Mammary microvascular endothelial cell (primary cell): ENCODE measurements at places on chromosomes 12 and 14. TPM values are rescaled to one million over a fixed set of nuclear protein-coding genes. Genes with fewer than 3 reads are reported as not detected.

Gene ZNF664
- total RNA-seq: 22.7 and 26.7 TPM in 2 replicates

Gene INHBC
- not detected in 2 replicates for total RNA-seq

Gene KIF5A
- 0.07 TPM in 1 of 2 replicates, not detected in the other for total RNA-seq

Gene TEX52
- total RNA-seq: not detected in 2 replicates

Gene SLCO1B1
- total RNA-seq: not detected in 2 replicates

Gene FAM181A
- not detected in 2 replicates for total RNA-seq

Gene FAM222A
- total RNA-seq: 1.0 and 1.1 TPM in 2 replicates

Gene RND1
- total RNA-seq: 4.1 and 5.3 TPM in 2 replicates

Gene TAS2R13
- total RNA-seq: 0.07 and 0.10 TPM in 2 replicates
